Stimulated activated CD4-positive, alpha-beta T cell treated with anti-CD3 and anti-CD28 coated beads, Interleukin-4, amount 100 ng/mL, for 24 hours (primary cell): ENCODE measurements at places on chromosomes 6 and 20.

DNA sequence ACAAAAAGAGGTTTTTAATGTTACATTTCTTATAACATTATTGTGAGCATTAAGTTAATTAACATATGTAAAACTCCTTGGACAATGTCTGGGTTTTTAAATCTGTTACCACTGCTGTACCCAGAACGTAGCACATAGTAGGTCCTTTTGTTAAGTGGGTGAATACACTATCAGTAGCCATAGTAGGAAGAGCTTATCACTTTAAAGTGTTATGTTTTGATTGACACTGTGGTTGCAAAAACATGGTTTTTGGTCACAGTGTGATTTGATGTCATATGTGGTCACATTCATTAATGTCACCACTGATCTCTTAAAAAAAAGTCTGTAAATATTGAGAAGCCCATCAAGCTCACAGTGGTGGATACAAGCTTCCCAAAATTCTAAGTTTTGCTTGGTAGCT is 160.7 kb downstream of the PLCB1 start:
- DNase-seq: no peak

DNA sequence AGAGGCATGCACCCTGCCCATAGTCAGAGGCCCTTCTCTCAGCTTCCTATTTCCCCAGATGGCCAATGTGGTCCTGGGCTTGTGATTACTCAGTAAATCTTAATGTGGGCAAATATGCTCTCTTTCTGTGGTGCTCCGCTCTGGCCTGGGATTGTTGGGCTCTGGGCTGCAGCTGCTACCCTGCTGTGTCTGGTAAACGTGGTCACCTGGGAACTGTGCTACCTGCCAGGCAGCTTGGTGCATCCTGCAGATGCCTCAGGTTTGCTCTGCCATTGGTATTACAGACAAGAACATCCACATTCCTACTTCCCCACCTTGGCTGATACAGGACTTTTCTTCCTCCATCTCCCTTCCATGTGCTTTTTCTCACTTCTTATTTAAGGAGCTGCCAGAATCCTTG is 611.5 kb upstream of the IMPG1 start:
- DNase-seq: no peak

DNA sequence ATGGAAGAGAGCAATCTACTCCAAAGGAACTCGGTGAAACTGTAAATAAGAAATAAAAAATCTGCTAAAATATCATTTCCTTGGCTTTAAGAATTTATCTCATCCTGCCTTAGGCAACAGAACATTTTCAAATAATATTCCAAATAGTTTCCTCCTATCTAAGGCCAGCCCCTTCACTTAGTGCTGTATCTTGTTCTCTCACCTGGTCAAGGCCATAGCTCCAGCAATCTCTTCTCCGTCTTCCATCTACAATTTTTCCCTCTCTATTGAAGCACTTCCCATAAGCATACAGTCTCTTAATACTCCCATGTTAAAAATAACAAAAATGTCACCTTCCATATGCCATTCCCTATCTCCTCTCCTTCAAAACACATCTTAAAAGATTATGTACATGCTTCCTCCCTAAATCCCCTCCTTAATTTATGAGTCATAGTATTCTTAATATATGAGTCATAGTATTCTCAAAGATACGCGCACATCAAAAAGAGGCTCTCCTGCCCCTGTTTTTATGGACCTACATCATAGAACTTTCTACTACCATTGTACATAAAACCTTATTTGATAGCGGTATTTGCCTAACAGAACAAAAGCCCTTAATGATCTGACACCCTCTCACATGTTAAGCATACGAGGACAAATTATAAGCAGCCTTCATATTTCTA is 146.9 kb downstream of the PDE10A start:
- no peak for DNase-seq

DNA sequence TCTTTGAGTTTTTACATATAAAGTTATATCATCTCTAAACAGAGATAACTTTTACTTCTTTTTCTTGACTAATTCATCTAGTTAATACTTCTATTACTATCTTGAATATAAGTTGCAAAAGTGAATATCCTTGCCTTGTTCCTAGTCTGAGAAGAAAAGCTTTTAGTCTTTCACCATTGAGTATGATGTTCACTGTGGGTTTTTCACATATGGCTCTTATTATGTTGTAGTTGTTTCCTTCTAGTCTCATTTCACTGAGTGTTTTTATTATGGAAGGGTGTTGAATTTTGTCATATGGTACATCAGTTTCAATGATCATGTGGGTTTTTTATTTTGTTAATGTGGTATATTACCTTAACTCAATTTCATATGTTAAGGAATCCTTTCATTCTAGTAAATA is 488.3 kb downstream of the COL12A1 start:
- DNase-seq: no peak

DNA sequence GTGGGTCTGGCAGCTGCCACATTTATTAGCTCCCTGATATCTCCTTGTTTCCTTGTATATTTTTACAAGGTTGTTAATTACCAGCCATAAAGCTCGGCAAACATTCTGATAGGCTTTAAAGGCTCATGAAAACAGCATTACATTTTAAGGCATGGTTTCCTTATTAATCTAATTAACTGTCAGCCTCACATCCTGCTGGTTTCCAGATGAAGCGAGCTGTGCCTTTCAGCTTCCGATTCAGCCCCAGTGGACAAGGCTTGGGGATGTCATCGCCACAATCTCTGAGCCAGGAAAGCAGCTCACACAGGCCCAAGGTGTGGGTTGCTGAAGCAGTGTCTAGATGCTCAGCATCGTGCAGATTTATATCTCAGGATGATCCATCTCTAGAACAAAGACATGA is 66.0 kb upstream of the RALY start:
- no peak for DNase-seq

DNA sequence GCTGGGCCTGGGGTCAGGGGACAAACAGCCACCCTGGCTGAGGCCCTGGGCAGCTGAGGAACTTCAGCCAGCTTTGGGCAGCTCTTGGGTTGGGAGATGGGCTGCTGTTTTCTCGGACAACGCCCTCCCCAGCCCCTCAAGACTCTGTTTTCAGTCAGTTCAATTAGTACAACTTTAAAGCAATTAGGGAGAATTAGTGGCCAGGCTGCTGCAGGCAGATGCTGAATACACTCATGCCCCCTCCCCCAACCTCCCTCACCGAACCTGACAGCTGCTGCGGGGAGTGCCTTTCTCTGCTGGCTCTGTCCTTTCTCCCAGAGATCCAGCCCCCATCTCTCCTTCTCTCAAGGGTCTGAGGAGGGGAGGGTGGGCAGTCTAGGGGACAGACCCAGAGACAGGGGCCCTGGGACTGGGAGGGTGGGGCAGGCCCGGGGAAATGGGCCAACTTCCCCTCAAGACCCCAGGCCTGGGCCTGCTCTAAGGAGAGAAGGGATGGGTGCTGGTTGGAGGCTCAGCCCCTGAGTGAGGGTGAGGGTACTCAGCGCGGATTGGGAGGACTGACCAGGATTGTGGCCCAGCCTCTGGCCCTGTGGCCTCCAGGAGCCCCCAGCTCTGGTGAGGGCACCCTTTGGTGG is 17.8 kb upstream of the MYT1 start:
- DNase-seq: no peak
